Thymus (tissue), 14 donors: ENCODE measurements at places on chromosomes 4 and X. TPM values are rescaled to one million over a fixed set of nuclear protein-coding genes. Genes with fewer than 3 reads are reported as not detected.

The TEX11 gene
- total RNA-seq: 0.14 TPM

The ZNF718 gene
- total RNA-seq: 7.5 TPM

The TMPRSS11B gene
- 0.05 TPM for total RNA-seq

The BEX1 gene
- total RNA-seq: 2.3 TPM

The USP17L11 gene
- not detected for total RNA-seq

The TREX2 gene
- total RNA-seq: 0.38 TPM

The COL25A1 gene
- 1.5 TPM for total RNA-seq

The MAD2L1 gene
- 58.7 TPM for total RNA-seq

The EFHC2 gene
- total RNA-seq: 0.80 TPM

DNA sequence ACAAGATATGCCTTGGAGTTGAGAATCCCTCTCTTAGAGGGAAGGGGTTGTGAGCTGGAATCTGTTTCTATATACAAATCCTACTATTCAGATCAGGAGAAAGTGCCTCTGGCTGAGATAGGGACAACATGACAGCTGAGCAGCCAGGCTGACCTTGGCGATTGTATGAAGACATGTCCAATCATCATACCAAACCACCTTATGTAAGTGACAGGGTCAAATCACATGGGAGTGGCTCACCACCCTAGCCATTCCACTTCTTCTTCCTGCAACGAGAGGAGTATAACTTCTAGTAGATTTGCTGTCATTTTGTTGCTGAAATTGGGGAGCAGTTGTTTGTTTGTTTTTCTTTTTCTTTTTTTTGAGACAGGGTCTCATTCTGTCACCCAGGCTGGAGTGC, 48.3 kb upstream of the TMEM150C start:
- H3K36me3 ChIP-seq: no peaks in the 10 kb centered on the region
- DNase-seq: no peak
- H3K27me3 ChIP-seq: no peaks in the 10 kb centered on the region
- no peaks in the 10 kb centered on the region for H3K4me1 ChIP-seq

GRCh38 chrX:10158279-10159144, 1.7 kb downstream of the CLCN4 start:
- no peaks in the 10 kb centered on the region for H3K4me1 ChIP-seq
- H3K27ac ChIP-seq: no peak overlapping the region
- H3K4me3 ChIP-seq: no peak overlapping the region

DNA sequence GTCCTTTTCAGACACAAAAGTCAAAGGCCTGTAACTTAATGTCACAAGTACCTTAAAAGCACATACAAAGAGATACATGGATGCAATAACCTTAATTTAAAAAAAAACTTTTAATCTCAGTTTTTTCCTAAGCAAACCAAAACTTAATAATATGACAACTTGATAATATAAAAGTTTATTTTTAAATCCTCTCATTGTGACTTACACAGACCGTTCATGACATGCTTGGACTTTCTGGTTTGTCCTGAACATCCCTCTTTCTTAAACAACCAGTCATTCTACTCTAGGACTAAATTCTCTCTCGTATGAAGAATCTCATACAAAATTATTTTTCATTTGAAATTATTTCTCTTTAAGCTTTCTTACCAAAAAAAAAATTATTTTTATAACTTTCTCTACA, 43.1 kb upstream of the CYP2U1 start:
- DNase-seq: no peak
- no peak overlapping the region for H3K4me3 ChIP-seq

DNA sequence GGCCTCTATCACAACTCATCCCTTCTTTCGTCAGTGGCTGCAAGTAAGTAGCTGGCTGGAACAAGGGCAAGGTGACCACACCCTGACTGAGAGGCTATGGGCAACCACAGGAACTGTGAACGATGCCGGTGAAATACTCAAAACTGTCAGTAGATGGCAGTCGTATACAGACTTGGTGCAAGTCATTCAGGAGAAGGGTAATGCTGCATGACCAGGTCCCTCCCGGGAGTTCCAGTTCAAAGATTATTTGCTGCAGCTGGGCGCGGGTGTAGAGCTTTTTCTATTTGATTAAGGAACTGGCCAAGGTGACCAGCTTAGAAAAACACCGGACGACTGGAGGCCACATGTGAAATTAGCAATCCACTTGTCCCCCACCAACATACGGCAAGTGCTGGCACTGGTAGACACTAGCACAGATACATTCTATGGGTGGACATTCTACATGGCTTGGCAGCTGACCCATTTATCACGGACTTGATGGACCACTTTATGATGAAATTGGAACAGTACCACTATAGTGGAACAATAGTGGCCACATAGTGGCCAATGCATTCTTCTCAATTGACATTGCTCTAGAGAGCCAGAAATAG, 726.6 kb downstream of the TRAM1L1 start:
- H3K4me1 ChIP-seq: no peaks in the 10 kb centered on the region
- no peaks in the 10 kb centered on the region for H3K27me3 ChIP-seq
- peak; percentile 44 for DNase-seq
- no peaks in the 10 kb centered on the region for H3K36me3 ChIP-seq

- H3K27ac ChIP-seq: no peak overlapping the region
- DNase-seq: no peak
- H3K4me3 ChIP-seq: no peak overlapping the region
- H3K36me3 ChIP-seq: no peaks in the 10 kb centered on the region
- peaks cover 14% of the 10 kb centered on the region for H3K4me1 ChIP-seq
Measured at GRCh38 chr4:110046588-110047049, 133.9 kb downstream of the EGF start.

DNA sequence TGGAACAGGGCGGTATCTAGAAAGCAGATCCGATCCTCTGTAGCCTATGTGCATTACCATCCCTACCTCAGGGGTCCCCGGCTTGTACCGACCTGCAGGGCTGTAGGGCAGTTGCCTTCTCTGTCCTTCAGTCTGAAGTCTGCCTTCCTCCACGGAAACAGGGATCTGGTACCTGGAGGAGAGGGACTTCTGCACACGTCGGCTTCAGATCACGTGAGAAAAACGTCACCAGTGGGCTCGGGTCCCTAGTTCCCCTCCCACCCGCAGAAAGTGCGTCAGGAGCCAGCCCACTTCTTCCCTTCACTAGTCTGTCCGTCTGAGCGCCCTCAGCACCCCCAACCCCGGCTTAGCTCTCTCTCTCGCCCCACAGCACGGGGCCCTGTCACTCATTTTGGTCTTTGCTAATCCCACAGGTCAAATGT, at the start of gene TCEAL5:
Gene TCEAL5 (minus strand): TSS at position 170 of the 422 bp plus-strand sequence. CDS start 2,187 bp downstream, outside the sequence.
- H3K27me3 ChIP-seq: no peaks in the 10 kb centered on the region
- no peak within 1 kb of the TSS for H3K27ac ChIP-seq
- H3K36me3 ChIP-seq: no peaks in the 10 kb centered on the region
- no peak for DNase-seq
- no peak within 1 kb of the TSS for H3K4me3 ChIP-seq

GRCh38 chr4:18034099-18034498, 12.5 kb upstream of the LCORL start:
- H3K27ac ChIP-seq: no peak overlapping the region
- H3K4me3 ChIP-seq: no peak overlapping the region
- peaks cover 2% of the 10 kb centered on the region for H3K27me3 ChIP-seq
- no peaks in the 10 kb centered on the region for H3K4me1 ChIP-seq
- no peak for DNase-seq

DNA sequence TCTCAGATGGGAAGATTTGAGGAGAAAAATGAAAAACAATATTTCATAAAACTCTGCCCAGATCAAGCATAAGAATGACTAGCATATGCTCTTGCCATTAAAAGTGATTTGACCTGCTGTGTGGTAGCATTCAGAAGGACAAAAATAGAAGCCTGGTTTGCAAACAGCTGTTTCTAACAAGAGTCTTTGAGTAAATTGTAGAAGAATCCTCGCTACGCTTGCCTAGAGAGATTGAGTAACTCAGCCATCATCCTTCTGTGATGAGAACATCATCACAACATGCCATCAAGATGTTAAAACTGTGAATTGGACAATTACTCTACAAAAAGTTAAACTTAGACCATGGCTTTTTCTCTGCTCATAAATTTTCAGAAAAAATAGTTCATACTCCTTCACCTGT, 168.9 kb upstream of the PUDP start:
- H3K4me3 ChIP-seq: no peak overlapping the region
- H3K4me1 ChIP-seq: no peaks in the 10 kb centered on the region
- H3K27ac ChIP-seq: no peak overlapping the region
- H3K27me3 ChIP-seq: no peaks in the 10 kb centered on the region
- H3K36me3 ChIP-seq: peaks cover 2% of the 10 kb centered on the region
- DNase-seq: no peak

- no peak overlapping the region for H3K27ac ChIP-seq
- no peaks in the 10 kb centered on the region for H3K4me1 ChIP-seq
Measured at GRCh38 chr4:86283371-86283770, 76.5 kb downstream of the MAPK10 start.

DNA sequence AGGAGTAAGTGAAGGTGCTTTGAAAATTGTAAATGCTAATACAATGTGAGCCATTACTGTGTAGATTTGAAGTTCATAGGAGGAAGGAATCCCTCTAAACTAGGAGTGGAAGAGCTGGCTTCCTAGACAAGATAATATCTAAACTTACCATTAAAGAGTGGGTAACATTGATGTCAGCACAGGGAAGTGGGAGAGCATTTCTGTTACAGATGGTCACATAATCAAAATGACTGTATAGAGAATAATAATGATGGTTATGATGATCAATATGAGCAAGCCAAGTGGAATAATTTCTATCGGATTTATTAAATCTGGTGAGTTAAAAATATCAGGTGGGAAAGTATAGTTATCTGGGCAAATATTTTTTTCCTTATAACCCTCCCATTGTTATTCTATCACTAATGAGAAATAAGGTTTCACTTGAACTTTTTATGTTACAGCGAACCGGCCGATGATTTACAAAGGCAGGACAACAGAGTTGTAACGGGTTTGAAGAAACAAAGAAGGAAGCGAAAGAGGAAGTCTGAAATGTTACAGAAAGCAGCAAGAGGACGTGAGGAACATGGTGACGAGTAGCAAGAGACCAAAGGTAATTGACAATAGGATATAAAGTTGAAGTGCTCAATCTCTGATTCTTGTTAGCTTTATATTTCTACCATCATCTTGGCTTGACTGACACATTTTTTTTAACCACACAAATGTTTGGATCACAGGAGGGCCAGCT, 43.5 kb downstream of the FMR1NB start:
- no peak for DNase-seq
- H3K27me3 ChIP-seq: no peaks in the 10 kb centered on the region
- H3K4me3 ChIP-seq: no peak overlapping the region

DNA sequence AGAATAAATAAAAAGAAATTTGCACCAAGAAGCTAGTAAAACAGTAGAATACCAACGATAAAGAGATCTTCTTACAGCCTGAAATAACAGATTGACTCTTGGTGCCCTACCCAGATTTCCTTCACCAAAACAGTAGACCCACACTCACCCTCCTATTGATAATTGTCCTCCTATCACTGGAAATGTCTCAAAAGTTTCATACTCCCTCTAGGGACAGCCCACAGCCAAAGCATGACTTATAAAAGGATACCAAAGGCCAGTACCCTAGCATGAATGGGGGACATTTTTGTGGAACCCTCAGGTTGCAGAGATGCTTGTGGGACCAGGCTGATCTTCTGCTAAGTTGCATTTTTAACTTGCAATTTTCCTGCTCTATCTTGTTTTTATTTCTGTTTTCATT, 104.1 kb downstream of the INPP4B start:
- no peaks in the 10 kb centered on the region for H3K36me3 ChIP-seq
- H3K4me3 ChIP-seq: no peak overlapping the region
- no peaks in the 10 kb centered on the region for H3K27me3 ChIP-seq

DNA sequence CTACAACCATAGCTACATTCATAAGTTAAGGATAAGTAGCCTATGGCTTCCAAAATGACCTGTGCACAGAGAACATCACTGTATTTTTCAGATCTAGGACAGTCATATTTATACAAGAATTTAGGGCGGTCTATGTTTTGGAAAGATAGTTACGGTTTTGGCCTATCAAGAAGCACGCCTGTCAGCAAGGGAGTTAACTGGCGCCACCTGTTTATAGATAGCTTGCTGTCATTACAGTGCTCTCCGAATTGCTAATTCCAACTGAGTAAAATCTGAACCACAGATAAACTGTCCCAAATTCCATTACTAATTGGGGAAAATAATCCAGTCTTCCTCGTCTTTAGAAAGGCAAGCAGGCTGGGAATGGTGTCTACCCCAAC, 646 bp downstream of the ABCB7 start:
- no peak for DNase-seq
- no peaks in the 10 kb centered on the region for H3K4me1 ChIP-seq
- peak overlapping the region; percentile 66 for H3K4me3 ChIP-seq
- no peaks in the 10 kb centered on the region for H3K36me3 ChIP-seq
- H3K27me3 ChIP-seq: no peaks in the 10 kb centered on the region

- H3K27me3 ChIP-seq: no peaks in the 10 kb centered on the region
- no peak overlapping the region for H3K27ac ChIP-seq
- no peak overlapping the region for H3K4me3 ChIP-seq
- DNase-seq: no peak
- no peaks in the 10 kb centered on the region for H3K36me3 ChIP-seq
- H3K4me1 ChIP-seq: no peaks in the 10 kb centered on the region
Measured at GRCh38 chr4:148344352-148344751, 97.9 kb downstream of the NR3C2 start.

DNA sequence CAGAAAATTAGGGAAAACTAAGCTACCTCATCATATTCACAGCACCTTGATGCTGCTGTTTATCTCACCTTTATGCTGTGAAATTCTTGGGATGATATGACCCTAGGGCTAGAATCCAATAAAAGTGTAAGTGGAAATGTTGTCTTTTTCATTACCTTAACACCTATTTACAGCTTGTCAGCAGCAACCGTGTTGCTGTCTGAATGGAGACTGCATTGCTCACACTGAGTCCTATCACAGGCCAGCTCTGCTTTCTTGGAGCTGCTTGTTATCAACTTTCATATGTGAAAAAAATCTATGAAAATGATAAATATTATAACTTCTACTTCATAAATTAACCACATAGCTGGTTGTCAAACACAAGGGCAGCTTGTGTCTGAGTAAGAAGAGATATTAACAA, 789.5 kb downstream of the TECRL start:
- H3K4me1 ChIP-seq: no peaks in the 10 kb centered on the region
- DNase-seq: no peak
- H3K4me3 ChIP-seq: no peak overlapping the region
- H3K36me3 ChIP-seq: no peaks in the 10 kb centered on the region

- H3K4me3 ChIP-seq: no peak overlapping the region
- no peak overlapping the region for H3K27ac ChIP-seq
- no peak for DNase-seq
Measured at GRCh38 chr4:8112672-8113071, 45.9 kb downstream of the ABLIM2 start.
